ENCODE measurements at places on chromosomes 11 and 22.

DNA sequence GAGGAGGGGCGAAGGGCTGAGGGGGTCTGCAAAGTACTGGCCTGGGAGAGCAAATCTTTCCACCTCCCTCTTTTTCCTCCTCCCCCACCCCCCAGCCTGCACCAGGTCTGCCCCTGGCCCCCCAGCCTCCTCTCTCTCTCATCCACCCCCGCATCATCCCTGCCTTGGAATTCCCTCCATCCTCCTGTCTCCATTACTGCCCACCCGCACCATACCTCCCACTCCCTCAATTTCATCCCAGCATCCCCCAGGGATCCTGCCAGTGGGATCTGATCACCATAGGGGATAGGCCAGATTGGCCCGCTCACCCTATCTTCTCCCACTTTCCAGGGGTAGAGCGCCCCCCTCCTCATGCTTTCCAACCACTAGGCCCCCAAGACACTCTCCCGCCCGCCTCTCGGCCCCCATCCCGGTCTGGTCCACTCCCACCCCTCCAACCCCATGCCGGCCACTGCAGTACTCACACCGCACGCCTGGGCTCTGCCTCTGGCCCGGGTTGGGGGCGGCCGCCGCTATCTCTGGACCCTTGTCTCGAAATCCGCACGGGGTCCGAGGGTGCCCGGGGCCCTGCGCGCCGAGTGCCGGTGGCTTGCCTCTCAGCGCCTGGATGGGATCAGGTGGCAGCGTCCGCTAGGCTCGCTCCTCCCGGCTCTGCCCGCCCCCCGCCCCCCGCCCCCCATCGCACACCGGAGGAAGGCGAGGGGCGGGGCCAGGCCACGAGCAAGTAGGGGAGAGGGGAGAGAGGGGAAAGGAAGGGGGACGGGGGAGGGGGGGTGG lies at the start of gene GAL3ST3:
GAL3ST3 (minus strand) TSS at position 615 of the 777 bp plus-strand sequence. CDS start 3,746 bp downstream, outside the sequence.
- no peak for DNase-seq

DNA sequence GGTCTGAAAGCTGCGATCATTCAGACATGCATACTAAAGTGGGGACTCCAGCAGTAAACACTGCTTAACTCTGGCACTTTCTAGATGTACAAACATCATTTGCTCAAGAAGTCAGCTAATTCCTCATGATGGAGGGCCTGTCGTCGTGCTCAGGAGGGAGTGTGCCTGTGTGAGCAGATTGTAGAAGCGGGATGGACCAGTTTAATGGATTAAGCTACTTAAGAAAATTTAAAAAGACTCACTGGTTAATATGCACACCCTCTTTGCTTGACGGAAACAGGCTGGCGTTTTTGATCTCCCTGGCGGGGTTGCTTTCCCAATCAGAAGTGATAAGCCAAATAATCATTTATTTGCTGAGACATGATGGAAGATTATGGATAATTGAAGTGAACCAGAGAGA lies 79.0 kb downstream of the LDLRAD3 start:
- no peak for DNase-seq

- no peak for DNase-seq
Measured at GRCh38 chr11:820655-821511, 2.2 kb downstream of the PNPLA2 start.

DNA sequence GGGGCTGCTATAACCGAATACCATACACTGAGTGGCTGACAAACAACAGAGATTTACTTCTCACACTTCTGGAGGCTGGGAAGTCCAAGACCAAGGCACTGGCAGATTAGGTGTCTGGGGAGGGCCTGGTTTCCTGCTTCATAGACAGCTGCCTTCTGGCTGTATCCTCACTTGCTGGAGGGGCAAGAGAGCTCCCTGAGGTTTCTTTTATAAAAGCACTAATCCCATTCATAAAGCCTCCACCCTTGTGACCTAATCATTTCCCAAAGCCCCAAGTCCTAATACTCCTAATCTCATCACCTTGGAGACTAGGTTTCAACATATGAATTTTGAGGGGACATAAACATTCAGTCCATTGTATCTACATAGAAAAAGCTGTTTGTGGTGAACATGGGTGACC lies 131.8 kb downstream of the KIRREL3 start:
- DNase-seq, result no peak

DNA sequence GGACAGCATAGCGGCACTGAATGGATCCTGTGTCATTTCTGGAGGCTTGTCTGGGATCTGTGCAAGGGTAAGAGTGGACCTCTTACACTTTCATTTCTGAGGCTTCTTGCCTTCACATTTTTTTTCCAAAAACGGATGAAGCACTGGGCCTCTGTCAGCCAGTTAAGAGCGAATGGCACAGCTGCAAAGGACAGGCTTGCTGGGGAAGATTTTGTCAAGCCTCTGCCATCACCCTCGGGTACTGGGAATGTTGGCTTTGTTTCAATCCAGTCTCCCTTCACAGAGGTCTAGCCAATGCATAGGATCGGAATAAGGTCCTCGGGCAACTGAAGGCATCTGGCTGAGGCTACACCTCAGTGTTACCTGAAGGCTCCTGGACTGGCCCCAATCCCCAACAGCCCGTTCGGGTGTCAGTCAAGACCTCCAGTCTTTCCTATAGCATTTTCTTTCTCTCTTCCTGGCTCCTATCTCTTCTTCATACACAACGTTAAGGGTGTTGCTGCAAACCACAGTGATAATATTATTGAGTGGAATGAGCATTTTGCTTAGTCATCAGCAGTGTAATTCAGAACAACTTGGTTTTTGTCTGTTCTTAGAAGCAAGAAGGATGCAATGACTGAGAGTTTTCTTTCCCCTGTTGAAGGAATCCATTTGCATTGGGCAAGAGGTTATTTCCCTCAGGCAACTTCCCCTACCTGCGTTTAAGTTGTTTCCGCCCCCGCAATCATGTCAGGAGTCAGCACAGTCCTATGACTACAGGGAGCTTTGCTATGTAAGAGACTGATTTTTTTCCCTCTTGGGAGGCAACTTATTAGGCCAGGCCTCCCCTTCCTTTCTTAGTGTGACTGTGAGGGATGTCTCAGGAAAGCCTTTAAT lies 22.8 kb downstream of the NPAT start:
- peak; percentile 64 for DNase-seq

Measured in natural killer cell (primary cell).